ENCODE measurements at places on chromosomes 13 and 19.

- no peak for DNase-seq
Measured at GRCh38 chr19:48489608-48490216, 20.5 kb downstream of the CYTH2 start.

DNA sequence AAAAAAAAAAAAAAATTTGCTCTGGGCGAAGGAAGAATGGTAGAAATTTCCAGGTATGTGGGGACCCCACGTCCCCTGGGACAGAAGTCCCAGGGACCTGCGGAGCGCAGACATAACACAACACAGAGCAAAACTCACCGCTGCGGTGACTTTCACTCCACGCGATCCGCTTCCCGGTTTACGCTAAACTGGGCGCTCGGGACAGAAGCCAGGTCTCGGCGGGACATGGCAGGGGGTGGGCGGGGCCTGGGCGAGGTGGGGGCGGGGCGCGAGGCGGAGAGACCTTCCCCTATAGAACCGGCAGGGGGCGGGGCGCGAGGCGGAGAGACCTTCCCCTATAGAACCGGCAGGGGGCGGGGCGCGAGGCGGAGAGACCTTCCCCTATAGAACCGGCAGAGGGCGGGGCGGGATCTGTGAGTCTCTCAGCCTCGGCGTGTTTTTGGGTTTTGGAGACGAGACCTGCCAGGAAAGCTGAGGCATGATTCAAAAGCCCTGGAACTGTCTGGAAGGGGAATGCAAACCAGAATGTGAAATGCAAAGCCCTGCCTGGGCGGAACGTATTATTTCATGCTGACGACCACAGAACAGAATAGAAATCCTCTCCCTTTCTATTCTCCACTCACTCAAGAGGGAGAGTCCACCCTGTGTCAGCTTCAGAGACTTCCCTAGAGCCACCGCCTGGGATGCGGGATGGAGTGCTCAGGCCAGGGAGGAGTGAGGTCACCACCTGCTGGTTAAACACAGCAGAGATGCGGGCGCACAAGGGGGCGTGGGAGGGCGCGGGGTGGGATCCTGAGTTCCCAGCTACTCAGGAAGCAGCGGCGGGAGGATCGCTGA, 20.2 kb upstream of the ERVV-1 start:
- DNase-seq: no peak

DNA sequence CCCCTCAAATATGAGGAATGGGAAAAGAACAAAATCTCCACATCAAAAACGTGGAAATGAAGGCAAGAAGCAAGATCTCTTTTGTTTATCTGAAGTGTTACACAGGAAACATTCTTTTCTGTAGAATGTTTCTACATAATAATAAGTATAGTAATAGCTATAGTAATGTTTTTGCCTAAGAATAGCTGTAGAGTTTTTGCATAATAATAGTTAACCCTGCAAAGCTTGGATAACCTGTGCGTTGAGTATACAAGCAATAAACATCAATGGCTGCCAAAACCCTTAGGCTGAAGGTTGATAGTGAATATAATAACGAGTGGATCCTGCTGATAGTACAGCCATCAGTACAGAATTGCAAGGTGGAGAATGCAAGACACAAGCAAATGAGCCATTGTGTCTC, 11.1 kb upstream of the LILRA5 start:
- no peak for DNase-seq

DNA sequence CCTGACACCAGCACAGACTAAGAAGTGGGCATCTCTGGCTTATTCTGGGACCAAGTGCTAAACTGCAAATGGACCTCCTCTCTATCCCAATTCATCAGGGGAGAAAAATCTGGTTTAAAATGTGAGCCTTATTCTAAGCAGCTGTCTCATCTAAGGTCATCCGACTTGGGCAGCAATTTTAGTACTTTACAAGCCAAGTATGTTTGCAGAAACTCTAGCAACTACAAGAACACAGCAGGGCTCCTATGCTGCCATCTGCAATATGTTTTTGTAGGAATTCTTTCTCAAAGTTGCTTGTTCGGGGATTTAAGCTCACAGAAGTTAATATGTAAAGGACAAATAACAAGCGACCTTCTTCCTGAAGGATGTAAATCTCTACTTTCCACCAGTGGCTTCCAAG, 113.1 kb downstream of the FOXO1 start:
- no peak for DNase-seq

DNA sequence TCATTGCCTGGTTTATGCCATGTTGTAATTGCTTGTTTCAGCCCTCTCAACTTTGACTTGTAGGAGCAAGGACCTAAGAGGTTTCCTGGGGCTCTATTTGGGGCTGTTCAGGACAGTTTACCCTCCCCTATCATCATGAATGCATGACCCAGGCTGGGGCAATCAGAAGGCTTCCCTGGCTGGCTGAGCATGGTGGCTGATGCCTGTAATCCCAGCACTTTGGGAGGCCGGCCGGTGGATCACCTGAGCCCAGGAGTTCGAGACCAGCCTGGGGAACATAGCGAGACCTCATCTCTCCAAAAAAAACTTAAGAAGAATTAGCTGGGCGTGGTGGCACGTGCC, 6.1 kb upstream of the LSM4 start:
- no peak for DNase-seq

DNA sequence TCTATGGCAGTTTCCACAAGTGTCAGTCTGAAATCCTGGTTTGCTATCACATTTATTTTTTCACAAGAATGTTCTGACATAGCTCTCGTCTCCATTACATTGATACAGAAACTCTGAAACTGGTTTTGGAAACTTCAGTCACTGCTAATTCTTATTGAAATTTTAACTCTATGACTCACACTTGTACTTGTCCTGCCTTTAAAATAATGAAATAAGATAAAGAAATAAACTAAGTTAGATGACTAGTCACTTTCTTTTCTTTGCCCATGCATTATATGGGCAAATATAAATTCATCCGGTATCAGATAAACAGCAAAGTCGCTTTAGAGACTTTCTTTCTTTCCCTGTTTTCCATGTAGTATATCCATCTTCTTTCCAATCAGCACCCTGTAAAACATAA, 257.5 kb downstream of the PCDH9 start:
- no peak for DNase-seq

DNA sequence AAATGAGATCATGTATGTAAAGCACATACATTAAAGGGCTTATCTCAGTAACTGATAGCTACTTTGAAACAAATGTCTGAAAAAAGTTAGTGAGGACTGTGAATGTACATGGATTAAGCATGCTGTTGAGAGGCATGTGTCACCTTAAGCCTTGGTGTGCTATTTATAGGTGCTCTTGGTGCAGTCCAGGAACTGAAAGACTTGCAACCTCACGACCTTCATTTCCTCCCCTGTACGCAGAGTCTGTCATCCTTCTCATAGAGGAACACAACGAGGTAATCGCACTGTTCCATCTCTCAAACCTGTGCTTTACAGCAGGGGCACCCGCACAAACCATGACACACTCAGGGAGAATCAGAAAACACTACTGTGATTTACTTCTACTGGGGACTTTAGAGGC, 65.6 kb downstream of the UFM1 start:
- DNase-seq: no peak

DNA sequence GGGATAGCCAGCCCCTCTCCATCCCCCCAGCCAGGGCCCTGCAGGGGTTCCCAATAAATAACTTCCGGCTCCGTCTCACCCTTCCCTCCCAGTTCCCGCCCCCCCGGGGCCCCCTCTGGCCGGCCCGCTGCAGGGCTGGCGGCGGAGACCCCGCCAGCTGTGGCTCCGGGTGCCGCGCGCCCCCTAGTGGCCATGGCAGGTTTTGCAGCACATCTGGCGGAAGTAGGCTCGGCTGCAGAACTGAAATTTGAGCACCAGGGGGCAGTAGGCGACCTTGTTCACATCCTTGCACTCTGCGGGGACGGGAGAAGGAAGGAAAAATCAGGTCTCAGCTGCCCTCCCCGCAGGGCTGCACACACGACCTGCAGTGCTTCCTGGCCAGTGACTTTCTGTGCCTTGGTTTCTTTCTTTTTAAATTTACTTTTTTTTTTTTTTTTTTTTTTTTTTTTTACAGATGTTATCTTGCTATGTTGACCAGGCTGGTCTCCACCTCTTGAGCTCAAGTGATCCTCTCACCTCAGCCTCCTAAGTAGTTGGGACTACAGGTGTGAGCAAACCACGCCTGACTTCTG, 3.6 kb upstream of the MYO1F start:
- no peak for DNase-seq

- no peak for DNase-seq
Measured at GRCh38 chr19:45670670-45671453, 2.8 kb downstream of the GIPR start.

GRCh38 chr13:95643936-95644598, 439 bp downstream of the DZIP1 start:
- DNase-seq: no peak

DNA sequence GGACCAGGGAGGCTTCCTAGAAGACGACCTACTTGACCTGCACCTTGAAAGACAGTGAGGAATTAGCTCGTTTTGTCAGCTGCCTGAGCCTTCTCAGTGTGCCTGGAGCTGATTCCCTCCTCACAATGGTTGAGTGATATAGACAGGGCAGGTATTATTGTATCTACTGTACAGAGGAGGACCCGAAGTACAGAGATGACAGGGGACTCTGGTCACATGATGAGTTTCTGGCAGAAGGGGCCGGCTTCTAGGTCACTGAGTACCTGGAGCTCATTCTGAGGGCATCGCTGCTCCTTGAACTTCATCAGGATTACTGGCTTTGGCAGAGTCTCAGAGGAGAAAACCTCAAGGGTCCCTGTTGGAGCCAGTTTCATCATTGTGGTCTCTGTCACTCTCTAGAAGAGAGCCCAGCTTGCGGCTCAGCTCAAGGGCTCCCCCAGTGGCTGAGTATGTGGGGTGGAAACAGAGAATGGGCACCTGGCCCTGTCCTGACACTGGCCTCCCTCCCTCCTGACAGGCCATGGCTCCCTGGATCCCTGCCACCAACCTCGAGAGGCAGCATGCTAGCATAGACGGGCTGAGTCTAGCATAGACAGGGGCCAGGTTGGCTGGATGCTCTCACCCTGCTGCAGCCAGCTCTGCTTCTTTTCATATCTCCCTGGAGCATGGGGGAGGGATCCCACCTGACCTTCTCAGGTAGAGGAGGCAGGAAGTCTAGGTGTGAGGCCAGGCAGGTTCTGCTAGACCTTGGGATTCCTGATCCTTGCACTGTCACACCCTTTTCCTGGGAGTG, 38.7 kb downstream of the NFIX start:
- no peak for DNase-seq

GRCh38 chr13:23348262-23349127, 85.0 kb downstream of the SACS start:
- DNase-seq: no peak

- DNase-seq: no peak
Measured at GRCh38 chr13:107736731-107737130, 478.6 kb downstream of the LIG4 start.

DNA sequence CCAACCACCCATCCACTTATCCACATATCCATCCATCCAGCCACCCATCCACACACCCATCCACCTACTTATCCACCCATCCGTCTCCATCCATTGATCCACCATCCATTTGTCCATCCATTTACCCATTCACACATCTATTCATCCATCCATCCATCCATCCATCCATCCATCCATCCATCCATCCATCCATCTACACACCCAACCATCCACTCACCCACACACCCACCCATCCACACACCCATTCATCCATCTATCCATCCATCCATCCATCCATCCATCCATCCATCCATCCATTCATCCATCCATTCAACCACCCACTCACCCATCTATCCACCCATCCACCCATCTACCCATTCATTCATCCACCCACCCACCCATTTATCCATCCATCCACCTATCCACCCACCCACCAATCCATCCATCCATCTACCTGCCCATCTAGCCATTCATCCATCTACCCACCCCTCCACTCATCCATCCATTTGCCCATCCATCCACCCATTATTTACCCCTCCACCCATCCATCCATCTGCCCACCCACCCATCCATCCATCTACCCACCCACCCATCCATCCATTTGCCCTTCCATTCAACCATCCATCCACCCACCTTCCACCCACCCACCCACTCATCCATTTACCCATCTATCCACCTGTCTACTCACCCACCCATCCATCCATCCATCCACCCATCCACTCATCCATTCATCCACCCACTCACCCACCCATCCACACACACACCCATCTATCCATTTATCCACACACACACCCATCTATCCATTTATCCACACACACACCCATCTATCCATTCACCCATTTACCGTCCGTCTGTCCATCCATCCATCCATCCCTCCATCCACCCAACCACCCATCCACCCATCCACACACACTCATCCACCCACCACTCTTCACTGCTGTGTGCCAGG, 2.5 kb upstream of the TMPRSS9 start:
- no peak for DNase-seq

DNA sequence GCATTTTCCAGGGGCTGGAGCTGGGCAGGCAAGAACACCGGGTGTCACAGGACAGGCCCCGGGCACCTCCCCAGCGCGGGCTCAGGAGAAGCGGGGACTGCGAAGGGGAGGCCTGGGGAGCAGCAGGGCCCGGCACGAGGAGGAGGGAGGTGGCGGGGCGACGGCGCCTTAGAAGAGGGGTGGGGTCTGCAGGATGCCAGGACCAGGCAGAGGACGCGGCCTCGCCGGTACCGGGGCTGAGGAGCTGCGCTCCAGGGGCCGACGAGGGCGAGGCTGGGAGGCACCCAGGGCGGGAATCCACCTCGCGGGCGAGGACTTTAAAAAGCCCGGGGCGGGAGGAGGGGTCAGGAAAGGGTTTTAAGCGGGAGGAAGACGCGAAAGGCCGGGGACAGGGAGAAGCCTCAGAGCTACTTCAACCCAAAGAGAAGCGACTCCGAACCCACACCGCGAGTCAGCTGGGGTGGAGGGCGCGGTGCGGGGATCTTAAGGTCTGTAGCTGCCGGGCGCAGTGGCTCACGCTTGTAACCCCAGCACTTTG, 665 bp downstream of the ZNF347 start:
- no peak for DNase-seq

DNA sequence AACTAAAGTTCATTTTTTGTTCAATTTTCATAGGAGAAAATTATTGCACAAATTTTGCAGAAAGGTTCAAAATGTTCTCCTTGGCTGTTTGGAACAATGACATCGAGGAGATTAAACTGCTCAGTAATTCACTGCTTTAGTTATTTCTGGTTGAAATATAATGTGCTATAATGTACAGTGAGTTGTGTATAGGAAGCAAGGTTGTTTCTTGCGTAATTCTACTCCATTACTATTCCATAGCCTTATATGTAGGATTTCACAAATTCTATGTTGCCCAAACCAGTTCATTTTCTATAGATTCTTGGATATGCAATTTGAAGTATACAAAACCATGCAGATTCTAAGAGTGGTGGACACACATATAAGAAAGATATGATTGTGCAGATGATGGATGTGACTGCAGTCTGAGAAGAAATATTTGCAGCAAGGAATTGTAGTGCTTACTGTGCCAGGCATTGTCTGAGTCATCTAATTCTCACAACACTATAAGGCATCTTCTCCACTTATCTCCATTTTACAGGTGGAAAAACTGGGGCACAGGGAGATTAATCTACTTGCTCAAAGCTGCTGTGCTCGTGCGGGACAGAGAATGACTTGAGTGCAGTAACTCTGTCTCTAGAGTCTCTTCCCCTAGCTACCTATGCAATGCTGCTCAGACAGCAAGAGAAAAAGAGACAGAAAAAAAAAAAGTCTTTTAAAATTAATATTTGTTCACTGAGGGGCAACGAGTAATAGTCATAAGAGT, 515.5 kb downstream of the MYO16 start:
- no peak for DNase-seq
